PC-9 (cell line): ENCODE measurements at places on chromosomes 13 and 19. TPM values are rescaled to one million over a fixed set of nuclear protein-coding genes. Genes with fewer than 3 reads are reported as not detected.

- H3K36me3 ChIP-seq, result no peaks in the 10 kb centered on the region
- peaks cover 25% of the 10 kb centered on the region for H3K4me1 ChIP-seq
These were observed 4.2 kb upstream of the LRRC25 start for GRCh38 chr19:18401580-18402112.

GRCh38 chr19:37903096-37903495 is 3.3 kb downstream of the WDR87 start:
- no peaks in the 10 kb centered on the region for H3K36me3 ChIP-seq
- H3K27me3 ChIP-seq, result no peaks in the 10 kb centered on the region
- no peak for DNase-seq
- H3K27ac ChIP-seq, result no peak overlapping the region
- H3K4me1 ChIP-seq, result peaks cover 12% of the 10 kb centered on the region
- no peak overlapping the region for H3K4me3 ChIP-seq

DNA sequence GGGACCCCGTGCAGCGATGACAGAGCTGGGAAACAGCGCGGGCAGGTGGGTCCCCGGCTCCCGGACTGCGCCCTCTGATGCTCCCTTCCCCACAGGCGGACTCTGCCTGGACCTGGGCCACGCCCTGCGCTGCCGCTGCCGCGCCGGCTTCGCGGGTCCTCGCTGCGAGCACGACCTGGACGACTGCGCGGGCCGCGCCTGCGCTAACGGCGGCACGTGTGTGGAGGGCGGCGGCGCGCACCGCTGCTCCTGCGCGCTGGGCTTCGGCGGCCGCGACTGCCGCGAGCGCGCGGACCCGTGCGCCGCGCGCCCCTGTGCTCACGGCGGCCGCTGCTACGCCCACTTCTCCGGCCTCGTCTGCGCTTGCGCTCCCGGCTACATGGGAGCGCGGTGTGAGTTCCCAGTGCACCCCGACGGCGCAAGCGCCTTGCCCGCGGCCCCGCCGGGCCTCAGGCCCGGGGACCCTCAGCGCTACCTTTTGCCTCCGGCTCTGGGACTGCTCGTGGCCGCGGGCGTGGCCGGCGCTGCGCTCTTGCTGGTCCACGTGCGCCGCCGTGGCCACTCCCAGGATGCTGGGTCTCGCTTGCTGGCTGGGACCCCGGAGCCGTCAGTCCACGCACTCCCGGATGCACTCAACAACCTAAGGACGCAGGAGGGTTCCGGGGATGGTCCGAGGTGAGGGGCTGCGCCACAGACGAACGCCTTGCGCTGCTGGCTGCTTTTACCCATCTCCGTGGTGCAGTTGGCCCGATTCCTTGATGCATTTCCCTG is 7.8 kb upstream of the SELENOV start:
- no peak for DNase-seq
- H3K27ac ChIP-seq, result no peak overlapping the region
- H3K4me1 ChIP-seq, result no peaks in the 10 kb centered on the region
- no peaks in the 10 kb centered on the region for H3K36me3 ChIP-seq

GRCh38 chr19:44003461-44004009 is 778 bp downstream of the ZNF230 start:
- no peak overlapping the region for H3K27ac ChIP-seq
- H3K4me1 ChIP-seq, result peaks cover 13% of the 10 kb centered on the region
- H3K36me3 ChIP-seq, result peaks cover 9% of the 10 kb centered on the region

- no peaks in the 10 kb centered on the region for H3K27me3 ChIP-seq
- no peaks in the 10 kb centered on the region for H3K36me3 ChIP-seq
- H3K4me1 ChIP-seq, result no peaks in the 10 kb centered on the region
These were observed 228.3 kb downstream of the DACH1 start for GRCh38 chr13:71638751-71639150.

GRCh38 chr13:33206425-33206824 is 79.1 kb downstream of the STARD13 start:
- no peak overlapping the region for H3K4me3 ChIP-seq
- H3K36me3 ChIP-seq, result 0 out of 2 replicates have a peak, but pooled peaks cover 4% of the 10 kb centered on the region
- no peak for DNase-seq
- peaks cover 23% of the 10 kb centered on the region for H3K4me1 ChIP-seq

- H3K36me3 ChIP-seq, result 0 out of 2 replicates have a peak, but pooled peaks cover under 1% of the 10 kb centered on the region
- H3K4me3 ChIP-seq, result no peak overlapping the region
- no peaks in the 10 kb centered on the region for H3K27me3 ChIP-seq
These were observed 84.7 kb upstream of the GPR183 start for GRCh38 chr13:99391781-99392469.

DNA sequence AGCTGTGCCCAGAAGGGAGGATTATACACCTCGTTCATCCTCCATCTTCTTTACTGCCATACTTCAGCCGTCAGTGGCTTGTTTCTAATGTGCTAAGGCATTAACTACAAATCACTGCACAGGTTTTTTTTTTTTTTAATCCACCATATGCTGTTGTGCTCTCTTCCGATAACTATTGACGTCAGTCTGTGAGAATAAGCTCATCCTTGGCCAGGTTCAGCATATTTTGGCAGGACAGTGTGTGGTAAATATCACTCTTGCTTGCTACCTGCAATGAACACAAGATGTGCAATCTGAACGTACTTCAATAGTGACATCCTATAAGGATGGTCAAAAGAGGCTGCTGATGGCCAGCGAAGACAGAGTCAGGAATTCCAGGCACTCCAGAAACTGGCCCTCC is 2030.7 kb upstream of the PCDH20 start:
- no peak overlapping the region for H3K4me3 ChIP-seq
- no peaks in the 10 kb centered on the region for H3K36me3 ChIP-seq
- H3K27me3 ChIP-seq, result no peaks in the 10 kb centered on the region
- H3K4me1 ChIP-seq, result no peaks in the 10 kb centered on the region
- DNase-seq, result no peak

SLC17A7 gene
- 0.68 and 0.70 TPM in 2 replicates for total RNA-seq

VSIG10L gene
- 2.3 and 2.8 TPM in 2 replicates for total RNA-seq

MAMSTR gene
- 2.6 and 3.9 TPM in 2 replicates for total RNA-seq

CNMD gene
- not detected in 2 replicates for total RNA-seq

SHANK1 gene
- not detected in 2 replicates for total RNA-seq
